ENCODE measurements at places on chromosomes 7 and 10.

DNA sequence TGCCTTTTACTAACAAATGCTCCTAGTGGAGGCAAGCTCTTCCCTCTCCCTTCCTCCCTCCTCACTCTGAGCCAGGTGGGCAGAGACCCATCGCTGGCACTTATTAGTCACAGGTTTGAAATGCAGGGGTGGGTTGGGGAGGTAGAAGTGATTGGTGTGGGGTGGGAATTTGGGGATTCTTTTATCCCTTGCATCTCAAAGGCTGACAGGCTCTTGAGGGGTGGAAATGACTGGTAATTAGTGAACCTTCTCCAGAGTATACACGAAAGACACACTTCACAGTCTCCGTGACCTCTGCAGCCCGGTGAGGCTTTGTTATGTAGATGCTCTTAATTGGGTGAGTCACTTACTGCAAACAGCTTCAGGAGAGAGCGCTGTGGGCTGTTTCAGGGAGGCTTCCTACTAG, 13.9 kb upstream of the LRMDA start:
- no peak for DNase-seq

DNA sequence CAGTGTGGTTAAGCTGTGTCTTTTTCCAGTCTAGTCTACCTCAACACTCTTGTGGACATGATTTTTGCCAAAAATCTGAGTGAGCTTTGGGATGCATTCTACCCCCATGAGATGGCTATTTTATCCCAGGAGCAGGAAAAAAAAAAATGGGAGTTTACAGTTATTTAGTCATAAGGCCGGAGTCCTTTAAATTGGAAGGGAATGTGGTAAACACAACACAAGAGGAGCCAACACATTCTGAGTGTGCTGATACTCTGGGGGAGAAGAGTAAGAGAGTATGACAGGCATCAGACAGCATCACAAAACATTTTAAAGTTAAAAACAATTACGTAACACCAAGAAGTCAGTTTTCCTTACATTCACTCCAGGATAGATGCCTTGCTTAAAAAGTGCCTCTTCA, 46.1 kb downstream of the C1GALT1 start:
- no peak for DNase-seq

GRCh38 chr10:60290558-60290957, 99.1 kb downstream of the ANK3 start:
- DNase-seq: no peak

- no peak for DNase-seq
Measured at GRCh38 chr10:75402486-75403143, 1.1 kb upstream of the ZNF503 start.

- no peak for DNase-seq
Measured at GRCh38 chr10:122404576-122404975, 30.1 kb downstream of the PLEKHA1 start.

DNA sequence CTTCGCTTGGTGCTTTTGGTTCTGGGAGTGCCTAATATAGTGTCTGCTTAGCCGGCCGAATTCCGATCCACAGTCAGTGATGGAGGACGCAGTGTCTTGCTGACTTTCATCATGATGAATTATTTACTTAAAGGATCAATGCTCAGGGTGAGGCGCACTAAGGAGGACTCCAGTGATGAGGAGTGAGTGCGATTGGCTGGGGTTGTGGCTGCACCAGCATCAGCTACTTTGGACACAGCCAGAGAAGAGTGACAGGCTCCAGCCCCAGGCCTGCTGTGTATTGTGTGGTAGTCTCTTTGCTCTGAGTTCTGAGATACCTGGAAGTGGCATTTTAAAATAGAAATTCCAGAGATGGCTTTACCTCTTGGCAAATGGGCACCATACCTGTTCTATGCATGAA, 73.3 kb upstream of the ANLN start:
- no peak for DNase-seq

DNA sequence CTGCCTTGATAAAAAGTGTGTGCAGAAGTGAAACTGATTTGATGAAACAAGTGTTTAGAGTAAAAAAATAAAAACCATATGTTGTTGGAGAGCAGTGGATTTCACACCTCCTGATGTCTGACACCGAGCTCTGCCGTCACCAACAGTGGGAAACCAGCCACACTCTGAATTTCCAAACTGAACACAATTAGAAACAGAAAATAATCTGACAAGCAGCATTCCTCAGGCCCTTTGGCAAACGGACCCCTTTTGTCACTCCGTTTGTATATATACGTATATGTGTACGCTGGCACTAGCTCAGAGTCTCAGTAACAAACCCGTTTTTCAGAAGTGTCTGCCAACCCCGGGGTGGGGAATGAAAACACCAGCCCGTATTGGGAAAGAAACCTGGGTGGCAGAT, 32.4 kb downstream of the TACC2 start:
- no peak for DNase-seq

GRCh38 chr10:122999347-122999746, 9.2 kb downstream of the IKZF5 start:
- DNase-seq: no peak

DNA sequence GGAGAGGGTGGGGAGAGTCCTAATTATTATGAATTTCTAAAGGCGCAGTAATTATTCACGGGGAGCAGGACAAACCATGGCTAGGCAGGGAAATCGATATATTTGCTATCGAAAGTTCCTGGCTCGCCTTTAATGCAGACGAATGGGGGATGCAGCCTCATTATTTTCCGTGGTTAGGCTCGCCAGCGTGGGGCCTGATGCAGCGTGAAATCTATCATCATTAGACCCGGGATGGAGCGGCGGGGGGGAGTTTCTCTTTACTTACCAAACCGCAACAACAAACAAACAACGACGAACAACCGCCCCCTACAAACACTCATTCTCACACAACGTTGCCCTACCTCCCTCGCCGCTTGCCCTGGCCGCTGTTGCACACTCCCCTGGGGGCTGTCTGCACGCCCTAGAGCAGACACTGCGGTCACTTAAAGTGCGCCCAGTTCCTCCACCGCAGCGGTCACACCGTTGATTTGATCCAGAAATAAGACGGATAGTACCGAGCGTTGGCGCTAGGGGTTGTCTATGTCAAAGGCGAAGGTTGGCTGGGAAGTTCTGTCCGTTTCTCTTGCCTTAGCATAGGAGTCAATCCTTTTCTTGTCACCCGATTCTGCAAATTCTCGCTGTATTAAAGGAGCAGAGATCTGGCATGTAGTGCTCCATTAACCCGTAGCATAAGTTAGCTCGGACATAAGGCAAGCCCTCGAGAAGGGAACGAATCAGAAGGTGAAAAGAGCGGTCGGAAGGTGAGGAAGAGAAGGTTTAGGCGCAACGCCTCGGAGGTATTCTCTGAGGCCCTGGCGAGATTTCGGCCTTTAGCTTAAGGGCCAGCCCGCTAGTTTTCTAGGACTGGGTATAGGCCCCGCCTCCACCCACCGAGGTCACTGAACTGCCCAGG, 10.4 kb downstream of the NXPH1 start:
- no peak for DNase-seq

DNA sequence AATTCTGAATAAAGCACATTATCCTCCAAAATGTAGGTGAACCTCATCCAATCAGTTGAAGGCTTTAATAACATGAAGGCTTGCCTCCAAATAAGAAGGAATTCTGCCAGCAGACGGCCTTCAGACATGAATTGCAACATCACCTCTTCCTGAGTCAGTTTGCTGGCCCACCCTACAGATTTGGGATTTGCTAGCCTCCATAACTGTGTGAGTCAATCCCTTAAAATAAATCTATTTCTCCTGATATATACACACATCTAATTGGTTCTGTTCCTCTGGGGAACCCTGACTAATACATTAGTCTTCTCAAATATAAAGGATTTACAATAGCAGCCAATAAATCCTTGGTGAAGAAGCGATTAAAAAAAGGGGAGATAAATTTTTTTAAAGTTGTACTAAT, 34.8 kb upstream of the OSBPL3 start:
- no peak for DNase-seq

GRCh38 chr7:44042221-44042620, 2.3 kb upstream of the DBNL start:
- no peak for DNase-seq

GRCh38 chr7:17545348-17545747, 246.9 kb downstream of the AHR start:
- DNase-seq: no peak

- no peak for DNase-seq
Measured at GRCh38 chr7:36533717-36534116, 144.1 kb downstream of the ANLN start.

All from stimulated activated CD4-positive, alpha-beta T cell treated with anti-CD3 and anti-CD28 coated beads, TNF-alpha, amount 100 ng/mL, for 1 hour (primary cell).